ENCODE measurements at places on chromosomes 2 and 18. TPM values are rescaled to one million over a fixed set of nuclear protein-coding genes. Genes with fewer than 3 reads are reported as not detected.

AGXT gene
- not detected for total RNA-seq

GLI2 gene
- 19.0 TPM for total RNA-seq

FHL2 gene
- 86.5 TPM for total RNA-seq

SLC66A2 gene
- total RNA-seq = 48.4 TPM

VAPA gene
- total RNA-seq = 260 TPM

IL1RL1 gene
- 1.3 TPM for total RNA-seq

STON1 gene
- 19.3 TPM for total RNA-seq

NCOA1 gene
- total RNA-seq = 31.5 TPM

CNDP1 gene
- total RNA-seq = not detected

VPS54 gene
- 28.7 TPM for total RNA-seq

TPGS2 gene
- 166 TPM for total RNA-seq

MAP4K3 gene
- total RNA-seq = 65.4 TPM

RAD51AP2 gene
- total RNA-seq = not detected

CHRND gene
- total RNA-seq = not detected

CSRNP3 gene
- total RNA-seq = 1.6 TPM

FAM228A gene
- 0.32 TPM for total RNA-seq

KATNAL2 gene
- 6.8 TPM for total RNA-seq

TMEM17 gene
- 2.1 TPM for total RNA-seq

GPR75 gene
- total RNA-seq = 2.9 TPM

ZNF2 gene
- total RNA-seq = 6.2 TPM

WDR43 gene
- total RNA-seq = 79.3 TPM

SLC23A3 gene
- total RNA-seq = 1.5 TPM

ZAP70 gene
- not detected for total RNA-seq

TWIST2 gene
- 46.2 TPM for total RNA-seq

RNF125 gene
- 0.16 TPM for total RNA-seq

VWC2L gene
- not detected for total RNA-seq

CTAGE1 gene
- total RNA-seq = not detected

KDM3A gene
- total RNA-seq = 48.0 TPM

C2orf81 gene
- total RNA-seq = 3.8 TPM

ATP6V1B1 gene
- total RNA-seq = 1.1 TPM

SCN7A gene
- total RNA-seq = not detected

KCNG2 gene
- total RNA-seq = not detected

Measured in hair follicle dermal papilla cell (primary cell).